ELF-1 (cell line): ENCODE measurements at places on chromosomes 7 and 10.

DNA sequence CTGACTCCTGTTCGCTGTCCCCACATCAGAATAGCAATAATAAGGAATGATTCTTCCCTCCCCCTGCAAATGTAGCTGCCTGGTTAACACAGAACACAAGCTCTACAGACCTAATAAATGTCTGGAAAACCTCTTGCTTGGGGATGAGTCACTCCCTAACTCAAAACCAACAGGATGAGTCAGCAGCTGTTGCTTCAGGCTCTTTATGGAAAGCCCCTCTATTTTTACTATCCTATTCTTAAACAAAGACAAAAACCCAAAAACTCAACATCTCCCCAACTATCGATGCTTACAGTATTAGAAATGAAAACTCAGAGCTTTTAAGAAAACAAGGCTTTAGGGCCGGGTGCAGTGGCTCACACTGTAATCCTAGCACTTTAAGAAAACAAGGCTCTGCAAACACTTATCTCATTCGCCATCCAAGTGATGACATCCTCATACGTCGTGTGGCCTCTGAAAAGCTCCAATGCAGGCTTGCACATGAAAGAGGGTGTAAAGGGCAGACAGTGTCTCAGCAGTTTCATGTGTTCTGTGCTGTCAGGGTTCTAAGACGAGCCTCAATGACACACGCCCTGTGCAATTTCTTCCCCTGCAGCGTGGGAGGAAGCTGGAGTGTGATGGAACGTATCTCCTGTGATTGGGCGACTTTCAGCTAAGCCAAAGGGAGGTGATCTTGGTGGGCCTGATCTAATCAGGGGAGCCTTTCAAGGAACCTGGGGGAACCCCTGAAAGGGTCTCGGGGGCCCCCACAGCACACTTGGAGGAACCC, 70.1 kb downstream of the AMZ1 start:
- peak; percentile 85 for DNase-seq

DNA sequence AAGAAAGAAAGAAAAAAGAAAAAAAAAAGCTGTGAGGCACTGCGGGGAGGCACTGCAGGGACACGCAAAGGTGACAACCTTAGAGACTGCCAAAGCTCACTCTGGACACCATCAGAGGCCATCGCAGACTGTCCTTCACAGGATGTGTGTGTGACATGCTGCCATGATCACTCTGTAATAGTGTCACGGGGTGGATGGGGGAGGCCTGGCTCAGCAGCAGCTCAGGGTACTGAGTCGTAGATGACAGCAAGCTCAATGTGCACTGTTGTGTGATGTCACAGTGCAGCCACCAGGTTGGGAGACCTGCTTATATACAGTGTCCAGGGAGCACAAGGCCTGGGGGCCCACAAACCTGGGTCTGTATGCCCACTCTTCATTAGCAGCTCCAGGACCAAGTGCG, 83.3 kb downstream of the SLIT1 start:
- DNase-seq = no peak

GRCh38 chr10:7230951-7231350, 179.9 kb downstream of the SFMBT2 start:
- no peak for DNase-seq

- DNase-seq = no peak
These were observed 388.4 kb upstream of the FZD8 start for GRCh38 chr10:36030516-36030915.

- no peak for DNase-seq
These were observed 738 bp downstream of the POM121 start for GRCh38 chr7:72925546-72926120.

DNA sequence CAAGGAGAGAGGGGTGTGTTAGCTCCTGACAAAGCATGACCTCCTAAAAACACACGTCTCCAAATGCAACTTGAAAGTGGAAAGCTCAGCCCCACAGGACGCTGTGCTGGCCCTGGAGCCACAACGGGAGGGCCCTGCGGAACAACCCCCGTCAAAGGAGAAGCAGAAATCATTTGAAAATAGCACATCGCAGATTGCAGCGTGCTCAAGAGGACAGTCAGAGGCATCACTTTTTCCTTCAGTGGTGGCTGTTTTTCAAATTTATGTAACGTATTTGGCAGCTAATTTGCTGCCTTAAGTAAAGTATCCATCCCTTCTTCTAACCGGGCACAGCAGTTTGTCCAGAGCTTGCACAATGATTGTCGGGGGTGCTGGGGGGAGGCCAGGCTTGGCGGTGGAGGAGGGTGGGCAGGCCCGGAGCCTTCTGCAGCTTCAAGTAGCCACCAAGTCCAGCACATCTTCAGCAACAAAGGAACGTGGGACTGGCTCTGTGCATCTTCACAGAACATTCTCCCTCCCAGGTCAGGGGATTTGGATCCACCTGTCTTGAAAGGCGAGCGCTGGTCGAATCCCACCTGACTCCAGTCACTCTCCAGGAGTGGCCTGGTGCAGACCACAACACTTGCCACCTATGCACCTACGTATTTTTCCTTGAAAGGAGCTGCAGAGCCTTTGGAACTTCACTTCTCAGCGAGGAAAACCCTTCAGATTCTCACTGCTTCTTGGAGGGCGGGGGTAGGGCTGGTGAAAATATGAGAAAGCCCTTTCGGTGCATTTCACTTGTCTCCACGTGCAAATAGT, 346.3 kb downstream of the DNAJB6 start:
- DNase-seq = no peak

- DNase-seq = no peak
These were observed 257.8 kb upstream of the GNAI1 start for GRCh38 chr7:79876848-79877252.
